NB4 (cell line): ENCODE measurements at places on chromosomes 7 and 10.

GRCh38 chr7:140018125-140019043 is 44.4 kb downstream of the PARP12 start:
- no peak for DNase-seq

- peak; percentile 67 for DNase-seq
Observed at GRCh38 chr10:110009736-110010475, 2.1 kb downstream of the ADD3 start.

DNA sequence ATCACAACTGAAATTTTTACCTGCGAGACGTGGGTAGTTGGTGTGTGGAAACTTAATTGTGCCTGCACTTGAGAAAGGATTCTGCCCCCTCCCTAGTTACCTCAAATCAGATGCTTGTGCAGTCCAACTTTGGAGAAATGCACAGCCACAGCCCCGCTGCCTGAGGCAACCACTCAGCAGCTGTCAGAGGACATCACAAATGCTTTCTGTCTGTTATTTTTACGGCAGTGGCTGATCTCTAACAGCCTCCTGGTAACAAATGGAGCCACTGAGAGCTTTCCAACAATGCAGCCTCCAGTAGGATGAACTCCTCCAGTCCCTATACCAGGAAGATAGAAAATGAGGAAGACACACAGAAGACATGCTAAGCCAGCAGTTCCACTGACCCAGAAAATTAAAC is 712.2 kb upstream of the GHITM start:
- DNase-seq = no peak

DNA sequence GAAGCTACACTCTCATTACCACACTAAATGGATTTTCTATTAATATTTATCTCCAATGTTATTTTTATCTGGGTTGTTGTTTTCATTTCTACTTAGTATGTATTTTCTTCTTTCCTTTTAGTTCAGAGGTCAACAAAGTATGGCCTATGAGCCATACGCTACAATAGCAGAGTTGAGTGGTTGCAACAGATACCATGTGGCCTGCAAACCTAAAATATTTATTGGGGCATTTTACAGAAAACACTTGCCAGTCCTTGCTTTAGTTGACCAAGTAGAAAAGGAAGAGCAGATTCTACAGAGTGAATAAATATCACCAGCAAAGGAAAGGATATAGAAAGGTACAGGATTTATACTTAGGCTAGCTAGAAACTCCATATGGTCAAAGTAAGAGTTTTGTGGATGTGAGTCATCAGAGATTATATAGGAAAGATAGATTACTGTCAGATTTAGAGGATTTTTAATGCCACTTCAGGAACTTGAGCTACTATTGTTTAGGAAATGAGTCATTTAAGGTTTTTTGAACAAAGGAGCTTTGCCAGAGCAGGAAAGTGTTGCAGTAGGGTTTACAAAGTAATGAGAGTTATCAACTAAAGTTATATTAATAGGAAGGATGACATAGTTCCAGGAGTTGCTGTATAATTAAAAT is 323.3 kb upstream of the KAT6B start:
- peak; percentile 73 for DNase-seq

GRCh38 chr7:154775681-154776080 is 227.2 kb downstream of the PAXIP1 start:
- no peak for DNase-seq

- no peak for DNase-seq
Observed at GRCh38 chr7:132472463-132473120, 103.7 kb downstream of the PLXNA4 start.

DNA sequence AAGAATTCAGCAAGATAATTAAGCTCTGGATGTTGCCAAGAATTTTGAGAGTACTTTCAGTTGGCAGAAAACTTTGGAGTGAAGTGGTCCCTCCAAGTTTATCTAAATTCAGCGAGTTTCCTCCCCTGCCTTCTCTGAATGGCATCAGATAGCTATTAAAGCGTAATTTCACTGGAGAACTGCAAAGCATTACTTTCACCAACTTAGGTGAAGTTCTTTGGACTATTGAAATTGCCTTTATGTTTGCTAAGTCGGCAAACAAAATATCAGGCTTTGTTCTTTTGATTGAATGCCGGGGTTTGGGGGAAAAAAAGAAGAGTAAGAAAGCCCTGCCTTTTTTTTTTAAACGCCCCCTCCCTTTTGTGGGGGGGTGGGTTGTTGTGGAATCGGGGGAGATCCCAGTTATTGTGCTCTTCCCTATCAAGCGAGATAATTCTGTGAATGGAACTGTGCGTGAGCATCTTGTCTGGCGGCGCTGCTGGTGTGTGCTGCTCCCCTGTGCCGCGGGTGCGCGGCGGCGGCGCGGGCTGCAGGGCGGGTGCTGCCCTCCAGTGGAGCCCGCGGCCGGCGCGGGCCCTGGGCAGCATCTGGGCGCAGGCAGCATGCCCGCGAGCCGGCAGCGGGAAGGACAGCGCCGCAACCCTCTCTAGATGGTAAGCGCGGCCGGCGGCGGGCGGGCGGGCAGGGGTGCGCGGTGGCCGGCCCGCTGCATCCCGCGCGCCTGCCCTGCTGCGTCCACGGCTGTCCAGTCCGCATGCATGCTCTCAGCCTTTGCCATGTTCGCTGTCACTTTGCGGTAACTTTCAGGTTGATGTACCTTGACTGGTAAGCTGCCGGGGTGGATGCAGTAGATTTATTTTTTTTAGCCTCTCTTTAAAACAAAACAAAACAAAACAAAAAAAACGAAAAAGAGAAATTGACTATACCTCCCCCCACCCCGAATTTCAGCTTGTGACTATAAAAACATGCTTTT is 176.5 kb downstream of the TCF7L2 start:
- peak; percentile 74 for DNase-seq

DNA sequence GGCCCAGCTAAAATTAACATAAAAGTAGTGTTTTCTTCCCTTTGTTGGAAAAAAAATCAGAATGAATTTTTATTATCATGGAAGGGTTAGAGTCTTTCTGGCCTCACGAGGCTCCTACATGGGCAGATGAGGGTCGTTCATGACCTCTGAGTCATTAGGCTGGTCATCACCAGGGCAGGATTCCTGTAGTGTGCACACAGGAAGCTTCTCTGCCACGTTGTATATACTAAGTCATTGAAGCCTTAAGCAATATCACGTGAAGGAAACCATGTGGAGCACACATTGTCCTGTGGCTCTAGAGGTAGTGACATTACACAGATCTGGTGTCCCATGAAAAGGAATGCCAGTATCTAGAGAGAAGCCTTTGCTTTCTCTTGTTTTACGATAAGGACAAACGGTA is 84.7 kb upstream of the C1QL3 start:
- peak; percentile 3 for DNase-seq

- DNase-seq = peak; percentile 9
Observed at GRCh38 chr7:48244864-48245271, 73.6 kb downstream of the ABCA13 start.

DNA sequence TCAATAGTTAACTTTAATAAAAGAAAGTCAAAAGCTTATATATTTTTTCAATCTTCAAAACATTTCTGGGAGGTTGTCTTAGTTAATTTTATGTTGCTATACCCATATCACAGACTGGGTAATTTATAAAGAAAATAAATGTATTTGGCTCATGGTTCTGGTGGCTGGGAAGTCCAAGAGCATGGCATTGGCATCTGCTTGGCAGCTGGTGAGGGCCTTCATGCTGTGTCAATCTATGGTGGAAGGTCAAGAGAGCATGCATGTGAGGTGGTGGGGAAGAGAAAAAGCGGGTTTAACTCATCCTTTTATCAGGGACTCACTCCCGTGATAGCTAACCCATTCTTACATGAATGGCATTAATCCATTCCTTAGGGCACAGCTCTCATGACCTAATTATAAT is 119.8 kb downstream of the EGFR start:
- no peak for DNase-seq

- no peak for DNase-seq
Observed at GRCh38 chr10:122168598-122169394, 102.3 kb upstream of the BTBD16 start.
